ENCODE measurements at places on chromosomes 1 and 21.

- peak; percentile 17 for DNase-seq
Observed at GRCh38 chr1:172360511-172360910, 60.0 kb upstream of the C1orf105 start.

- DNase-seq, result peak; percentile 17
Observed at GRCh38 chr1:20440785-20441200, 45.2 kb downstream of the CAMK2N1 start.

- no peak for DNase-seq
Observed at GRCh38 chr1:225460021-225460736, 32.3 kb upstream of the LBR start.

DNA sequence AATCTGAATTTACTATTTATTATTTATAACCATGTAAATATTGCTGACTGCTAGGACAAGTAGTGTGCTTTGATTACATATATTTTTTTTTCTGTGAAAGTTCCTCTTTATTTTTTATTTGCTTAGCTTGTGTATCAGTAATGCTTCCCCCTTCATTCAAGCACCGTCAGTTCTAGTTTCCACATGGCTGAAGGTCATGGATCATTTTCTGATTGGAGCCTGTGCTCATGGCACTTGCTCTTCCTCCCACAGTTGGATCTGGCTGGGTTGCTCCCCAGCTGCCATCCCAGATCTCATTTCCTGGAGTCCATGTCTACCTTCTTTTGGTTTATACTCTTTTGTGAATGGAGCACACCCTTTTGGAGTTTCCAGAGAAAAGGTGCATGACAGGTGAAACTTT is 57.0 kb upstream of the IGSF5 start:
- peak; percentile 48 for DNase-seq

DNA sequence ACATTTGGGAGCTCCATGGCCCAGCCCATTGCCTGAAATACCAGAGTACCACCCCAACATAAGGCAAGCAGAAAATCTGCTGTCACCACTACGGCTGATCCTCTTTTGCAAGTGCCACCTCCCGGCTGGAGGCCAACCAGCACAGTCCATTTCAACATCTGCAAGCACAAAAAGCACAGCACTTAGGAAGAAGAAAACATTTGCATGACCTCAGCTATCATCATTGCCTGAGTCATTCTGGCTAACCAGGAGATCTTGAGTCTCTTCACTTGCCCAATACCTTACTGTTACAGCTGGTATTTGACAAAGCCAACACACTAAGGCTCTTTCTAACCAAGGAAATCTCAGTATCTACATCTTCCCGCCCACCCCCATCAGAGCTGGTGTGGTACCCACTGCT is 55.9 kb downstream of the NEK7 start:
- DNase-seq, result no peak

DNA sequence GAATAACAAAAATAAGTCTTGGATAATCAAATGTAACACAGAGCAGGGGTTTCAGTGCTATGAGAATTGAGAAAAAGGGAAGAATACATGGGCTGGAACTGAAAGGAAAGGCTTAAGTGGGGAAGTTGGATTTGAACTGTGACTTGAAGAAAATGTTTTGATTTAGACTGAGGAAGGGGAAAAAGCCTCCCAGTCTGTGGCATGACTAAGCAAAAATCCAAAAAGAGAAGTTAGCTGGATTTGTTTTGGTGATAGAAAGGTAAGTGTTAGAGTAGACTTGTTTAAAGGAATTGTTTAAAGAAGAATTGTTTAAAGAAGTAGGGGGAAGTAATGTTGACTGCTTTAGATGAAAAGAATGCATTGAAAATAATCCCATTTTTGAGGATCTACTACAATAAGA is 46.0 kb downstream of the KCNK2 start:
- DNase-seq, result no peak

- DNase-seq, result no peak
Observed at GRCh38 chr1:204013052-204013451, 59.9 kb upstream of the SOX13 start.

DNA sequence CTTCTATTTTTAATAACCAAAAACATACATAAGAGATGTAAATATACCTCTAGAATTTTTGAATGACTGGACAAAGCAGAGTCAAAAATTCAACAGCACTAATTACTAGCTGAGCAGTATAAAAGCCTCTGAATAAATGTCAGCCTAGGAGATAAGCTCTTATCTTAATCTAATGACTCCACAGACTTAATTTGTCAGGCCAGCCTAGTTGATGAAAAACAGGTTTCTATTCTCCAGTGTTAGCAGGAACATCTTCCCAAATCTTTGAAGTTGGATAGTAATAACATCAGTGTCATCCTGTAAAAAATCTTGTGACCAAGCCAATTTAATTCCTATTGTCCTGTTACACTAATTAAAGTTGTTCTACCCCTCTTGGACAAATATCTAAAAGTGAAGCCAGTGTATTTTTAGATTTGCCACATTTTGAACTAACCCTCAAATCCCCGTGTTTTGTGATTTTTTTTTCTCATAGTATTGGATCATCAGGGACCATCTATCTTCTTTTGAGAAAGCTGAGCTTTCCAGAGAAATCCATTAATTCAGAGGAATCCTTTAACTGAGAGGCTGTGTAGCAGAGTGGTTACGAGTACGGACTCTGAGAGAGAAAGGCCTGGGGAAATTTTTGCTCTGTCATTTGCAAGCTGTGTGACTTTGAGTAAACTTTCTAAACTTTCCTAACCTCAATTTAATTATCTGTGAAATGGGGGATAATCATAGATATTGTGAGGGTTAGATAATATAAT is 41.2 kb downstream of the LMO4 start:
- DNase-seq, result no peak

- DNase-seq, result no peak
Observed at GRCh38 chr1:26996665-26997064, 3.2 kb downstream of the TRNP1 start.

GRCh38 chr1:212186427-212187207 is 98.6 kb upstream of the PPP2R5A start:
- no peak for DNase-seq

- DNase-seq, result no peak
Observed at GRCh38 chr21:32253215-32253641, 25.6 kb downstream of the MIS18A start.

DNA sequence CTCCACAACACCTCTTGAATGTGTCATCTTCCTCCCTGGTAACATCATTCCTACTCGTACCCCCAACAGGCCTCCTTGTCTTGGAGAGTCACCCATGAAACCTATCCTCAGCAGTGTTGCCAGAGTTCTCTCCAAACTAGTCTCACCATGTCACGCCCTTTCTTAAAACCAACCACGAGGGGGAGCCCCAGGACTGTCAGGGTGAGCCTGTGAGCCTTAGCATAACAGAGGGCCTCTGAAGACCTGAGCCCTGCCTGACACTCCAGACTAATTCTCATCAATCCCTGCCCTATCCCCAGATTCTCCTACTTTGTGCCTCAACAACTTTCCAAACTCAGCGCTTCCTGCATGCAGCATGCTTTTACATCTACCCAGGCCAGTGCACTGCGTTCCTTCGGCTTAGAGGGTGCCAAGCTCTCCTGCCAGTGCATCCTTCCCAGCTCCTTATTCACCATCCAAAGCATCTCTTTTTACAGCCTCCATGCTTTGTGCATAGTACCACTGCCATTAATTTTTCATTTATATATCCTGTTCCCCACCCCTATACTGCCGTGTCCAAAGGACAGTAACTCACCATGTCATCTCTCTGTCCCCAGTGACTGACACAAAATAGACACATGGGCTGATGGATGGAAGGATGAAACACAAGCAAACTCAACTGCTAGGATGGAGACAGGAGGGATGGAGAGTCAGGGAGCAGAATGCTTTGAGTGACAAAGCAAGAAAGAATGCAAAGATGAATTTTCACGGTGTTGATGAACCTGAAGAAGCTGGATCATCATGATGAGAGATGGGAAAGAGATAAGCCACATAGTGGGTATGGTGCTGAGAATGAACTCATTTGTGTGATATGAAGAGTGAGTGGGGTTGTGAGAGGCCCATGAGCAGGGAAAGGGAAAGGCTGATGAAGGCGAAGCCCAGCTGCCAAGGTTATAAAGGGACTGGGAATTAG is 34.0 kb downstream of the ZNF697 start:
- DNase-seq, result peak; percentile 88

- DNase-seq, result no peak
Observed at GRCh38 chr1:183273300-183273699, 87.2 kb downstream of the LAMC2 start.

- no peak for DNase-seq
Observed at GRCh38 chr1:154440036-154440804, 35.1 kb downstream of the IL6R start.

DNA sequence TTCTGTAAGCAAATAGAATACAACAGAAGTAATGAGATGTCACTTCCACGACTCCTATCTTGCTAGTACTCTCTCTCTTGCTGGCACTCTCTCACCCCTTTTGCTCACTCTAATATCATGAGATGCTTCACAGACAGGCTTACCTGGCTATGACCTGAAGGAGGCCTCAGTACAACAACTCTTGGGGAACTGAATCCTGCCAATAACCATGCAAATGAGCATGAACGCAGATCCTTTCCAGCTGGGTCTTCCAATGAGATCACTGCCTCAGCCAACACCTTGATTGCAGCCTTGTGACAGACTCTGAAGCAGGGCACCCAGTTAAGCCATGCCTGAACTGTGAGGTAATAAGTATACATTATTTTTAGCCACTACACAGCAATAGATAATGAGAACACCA is 53.1 kb upstream of the ADAR start:
- DNase-seq, result no peak

DNA sequence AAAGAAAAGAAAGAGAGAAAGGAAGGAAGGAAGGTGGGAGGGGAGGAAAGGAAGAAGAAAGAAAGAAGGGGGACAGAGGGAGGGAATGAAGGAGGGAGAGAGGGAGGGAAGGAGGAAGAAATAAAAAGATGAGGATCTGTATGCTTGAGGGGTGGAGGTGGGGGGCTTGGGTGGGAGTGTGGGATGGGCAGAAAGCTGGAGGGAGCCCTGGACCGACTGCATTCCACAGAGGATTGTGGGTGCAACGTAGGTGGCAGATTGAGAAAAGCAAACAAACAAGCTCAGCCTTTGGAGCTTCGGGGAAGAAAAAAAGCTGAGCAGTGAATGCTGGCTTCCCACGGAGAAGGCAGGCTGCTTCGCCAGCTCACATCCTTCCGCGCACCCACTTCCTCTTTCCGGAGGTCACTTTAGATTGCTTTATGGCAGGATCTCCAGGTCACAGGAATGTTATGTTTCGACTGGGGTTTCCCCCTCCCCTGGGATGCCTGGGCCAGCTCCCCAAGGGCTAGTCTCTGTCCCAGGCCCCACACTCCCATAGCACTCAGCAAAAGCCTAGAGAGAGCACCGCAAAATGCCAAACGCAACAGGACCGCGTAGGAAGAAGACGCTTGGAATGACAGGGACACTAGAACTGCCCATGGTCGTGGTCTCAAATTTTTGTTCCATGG is 20.7 kb upstream of the LGALS8 start:
- DNase-seq, result no peak

GRCh38 chr1:166852918-166853317 is 13.6 kb downstream of the POGK start:
- no peak for DNase-seq

- peak; percentile 11 for DNase-seq
Observed at GRCh38 chr1:212244441-212244840, 40.8 kb upstream of the PPP2R5A start.

DNA sequence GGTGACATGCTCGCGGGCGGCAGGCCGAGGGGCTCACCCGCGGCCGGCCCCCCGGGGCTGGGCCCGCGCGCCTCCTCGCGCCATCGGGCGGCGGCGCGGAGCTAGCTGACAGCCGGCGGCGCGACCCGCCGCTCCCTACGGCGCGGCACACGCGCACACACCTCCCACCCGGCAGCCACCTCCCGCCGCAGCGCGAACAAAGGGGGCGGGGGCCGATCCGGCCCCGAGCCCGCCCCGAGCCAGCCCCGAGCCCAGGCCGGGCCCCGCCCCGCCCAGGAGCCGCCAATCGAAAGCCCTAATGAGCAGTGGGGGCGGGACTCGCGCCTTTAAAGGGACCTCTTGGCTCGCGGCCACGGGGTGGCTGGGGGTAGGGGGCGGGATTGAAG is at the start of gene KIF21B:
Gene KIF21B, minus strand, starts transcription at position 198 of the 386 bp plus-strand sequence. CDS start 331 bp downstream, outside the sequence.
- DNase-seq, result peak; percentile 88

DNA sequence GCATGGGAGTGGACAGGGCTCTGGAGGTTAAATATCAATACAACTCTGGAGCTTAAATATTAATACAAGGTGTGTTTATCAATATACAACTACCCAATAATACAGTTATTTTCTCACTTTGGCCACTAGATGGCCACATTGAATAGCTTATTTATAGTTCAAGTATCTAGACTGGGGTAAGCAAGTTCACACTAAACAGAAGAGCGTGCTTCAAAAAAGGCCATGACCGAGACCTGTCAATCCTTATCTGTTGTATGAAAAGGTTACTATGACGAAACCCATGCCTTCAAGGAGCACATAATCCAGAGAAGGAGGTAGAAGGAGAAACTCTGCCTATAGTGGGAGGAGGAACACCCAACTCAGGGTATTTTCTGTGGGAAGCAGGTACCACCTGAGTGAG is 29.1 kb downstream of the CHML start:
- DNase-seq, result peak; percentile 75

DNA sequence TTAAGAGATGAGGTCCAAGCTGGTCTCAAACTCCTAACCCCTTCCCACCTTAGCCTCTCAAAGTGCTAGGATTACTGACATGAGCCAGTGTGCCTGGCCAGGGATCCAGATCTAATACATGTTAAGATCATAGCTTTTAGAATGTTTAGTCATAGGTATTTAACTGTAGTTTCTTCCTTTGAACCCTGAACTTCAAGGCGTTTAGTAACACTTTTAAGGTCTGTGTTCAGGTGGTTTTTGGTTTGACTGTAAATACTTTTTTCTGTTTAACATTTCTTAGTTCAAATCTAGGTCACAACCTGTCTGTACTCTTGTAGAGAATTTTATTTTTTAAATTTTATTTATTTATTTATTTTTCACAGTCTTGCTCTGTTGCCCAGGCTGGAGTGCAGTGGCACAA is 28.1 kb downstream of the RAP1A start:
- no peak for DNase-seq

DNA sequence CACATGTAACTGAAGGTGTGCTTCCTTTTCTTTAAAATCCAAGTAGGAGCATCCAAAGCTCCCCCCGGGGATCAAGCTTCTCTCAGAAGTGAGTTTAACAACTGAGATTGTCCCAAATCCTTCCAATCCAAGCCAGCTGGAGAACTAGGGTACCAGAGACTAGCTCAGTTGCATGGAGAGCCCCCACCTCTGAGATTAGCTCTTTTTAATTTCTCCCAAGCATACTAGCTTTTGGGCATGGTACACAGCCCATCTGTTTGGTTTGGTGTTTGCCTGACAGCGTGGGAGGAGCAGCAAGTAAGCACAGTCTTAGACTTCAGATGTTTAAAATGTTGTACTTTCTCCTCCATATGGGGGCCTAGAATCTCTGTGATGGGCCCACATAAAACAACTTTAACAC is 142.8 kb downstream of the ASTN1 start:
- DNase-seq, result no peak

- DNase-seq, result no peak
Observed at GRCh38 chr1:174556392-174556791, 108.6 kb downstream of the GPR52 start.

Measured in NCI-H1092 treated with DMSO at 0.1 percent for 48 hours (cell line).